Heart right ventricle (tissue), 16 donors: ENCODE measurements at places on chromosomes 12 and 14. TPM values are rescaled to one million over a fixed set of nuclear protein-coding genes. Genes with fewer than 3 reads are reported as not detected.

- H3K27ac ChIP-seq: no peak overlapping the region
- no peaks in the 10 kb centered on the region for H3K4me1 ChIP-seq
- no peaks in the 10 kb centered on the region for H3K36me3 ChIP-seq
- H3K27me3 ChIP-seq: no peaks in the 10 kb centered on the region
Observed at GRCh38 chr12:1272142-1272541, 281.1 kb downstream of the ERC1 start.

GRCh38 chr14:71539650-71540285, 392.5 kb upstream of the RGS6 start:
- peak overlapping the region; percentile 41 for H3K27ac ChIP-seq
- H3K4me3 ChIP-seq: peak overlapping the region; percentile 16
- no peaks in the 10 kb centered on the region for H3K27me3 ChIP-seq
- H3K36me3 ChIP-seq: no peaks in the 10 kb centered on the region

GRCh38 chr12:79546466-79547043, 144.2 kb downstream of the PAWR start:
- H3K27ac ChIP-seq: no peak overlapping the region
- no peak for DNase-seq

DNA sequence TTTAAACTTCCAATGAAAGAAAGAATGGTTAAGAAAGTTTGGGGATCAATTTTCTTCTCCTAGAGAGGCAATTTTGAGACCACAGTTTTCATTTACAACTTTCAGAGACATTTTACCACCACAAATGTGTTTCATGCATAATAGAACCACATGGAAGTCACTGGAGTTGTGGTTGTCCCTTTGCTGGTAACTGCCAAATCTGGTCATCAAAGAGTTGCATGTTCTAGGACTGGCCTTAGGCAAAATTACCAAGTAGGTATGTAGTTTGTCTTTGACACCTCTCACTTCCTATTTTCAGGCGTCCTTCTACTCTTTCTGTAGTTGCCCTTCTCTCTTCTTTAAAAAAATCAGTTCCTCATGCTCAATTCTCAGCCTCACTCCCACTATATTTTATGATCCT, 54.3 kb upstream of the TMX1 start:
- H3K4me3 ChIP-seq: no peak overlapping the region
- H3K27me3 ChIP-seq: no peaks in the 10 kb centered on the region
- no peaks in the 10 kb centered on the region for H3K4me1 ChIP-seq
- no peak for DNase-seq
- no peak overlapping the region for H3K27ac ChIP-seq

DNA sequence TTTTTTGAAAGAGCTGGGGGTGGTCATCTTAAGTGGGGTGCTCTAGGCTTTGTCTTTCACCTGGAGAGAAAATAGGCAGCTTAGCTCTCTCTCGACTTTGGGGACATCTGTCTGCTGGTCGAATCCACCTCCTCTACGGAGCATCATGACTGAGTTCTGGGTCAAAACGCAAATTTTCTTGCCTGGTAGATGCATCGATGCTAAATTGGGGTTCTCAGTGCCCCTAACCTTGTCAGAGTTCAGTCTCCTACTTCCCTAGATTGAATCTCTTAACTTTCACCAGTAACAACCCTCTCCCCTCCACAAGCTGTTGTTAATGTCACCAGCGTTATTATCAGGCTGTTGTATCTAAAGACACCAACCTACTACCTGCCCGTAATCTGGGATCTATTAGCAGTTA, 682 bp downstream of the FLRT2 start:
- no peaks in the 10 kb centered on the region for H3K36me3 ChIP-seq
- H3K4me3 ChIP-seq: peak overlapping the region; percentile 25
- H3K4me1 ChIP-seq: peaks cover 16% of the 10 kb centered on the region
- H3K27me3 ChIP-seq: peaks cover 54% of the 10 kb centered on the region

- H3K36me3 ChIP-seq: no peaks in the 10 kb centered on the region
- H3K4me3 ChIP-seq: no peak overlapping the region
- H3K27ac ChIP-seq: no peak overlapping the region
- DNase-seq: no peak
Observed at GRCh38 chr14:38409071-38409705, 153.3 kb upstream of the CLEC14A start.

GRCh38 chr12:122082621-122083356, 4.2 kb downstream of the MLXIP start:
- no peaks in the 10 kb centered on the region for H3K27me3 ChIP-seq
- peaks cover 57% of the 10 kb centered on the region for H3K4me1 ChIP-seq
- DNase-seq: no peak
- peak overlapping the region; percentile 69 for H3K4me3 ChIP-seq
- H3K36me3 ChIP-seq: peaks cover 22% of the 10 kb centered on the region

DNA sequence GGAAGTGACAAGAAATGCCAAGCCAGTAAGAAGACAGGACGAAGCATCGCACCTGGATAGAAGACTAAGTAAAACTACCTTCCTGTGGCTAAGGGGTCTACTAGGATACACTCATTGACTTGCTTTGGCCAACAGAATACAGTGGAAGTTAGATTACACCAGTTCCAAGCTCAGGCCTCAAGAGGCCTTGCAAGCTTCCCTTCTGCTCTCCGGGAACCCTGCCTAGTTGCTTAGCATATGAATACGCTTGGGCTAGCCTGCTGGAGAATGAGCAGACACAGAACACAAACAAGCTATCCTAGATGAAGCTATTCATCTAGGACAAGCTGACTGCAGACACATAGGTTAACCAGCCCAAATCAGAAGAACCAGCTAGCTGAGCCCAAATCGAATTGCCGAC, 97.0 kb downstream of the DPF3 start:
- no peaks in the 10 kb centered on the region for H3K36me3 ChIP-seq
- no peak overlapping the region for H3K27ac ChIP-seq
- peaks cover 30% of the 10 kb centered on the region for H3K4me1 ChIP-seq
- H3K4me3 ChIP-seq: no peak overlapping the region
- no peaks in the 10 kb centered on the region for H3K27me3 ChIP-seq

DNA sequence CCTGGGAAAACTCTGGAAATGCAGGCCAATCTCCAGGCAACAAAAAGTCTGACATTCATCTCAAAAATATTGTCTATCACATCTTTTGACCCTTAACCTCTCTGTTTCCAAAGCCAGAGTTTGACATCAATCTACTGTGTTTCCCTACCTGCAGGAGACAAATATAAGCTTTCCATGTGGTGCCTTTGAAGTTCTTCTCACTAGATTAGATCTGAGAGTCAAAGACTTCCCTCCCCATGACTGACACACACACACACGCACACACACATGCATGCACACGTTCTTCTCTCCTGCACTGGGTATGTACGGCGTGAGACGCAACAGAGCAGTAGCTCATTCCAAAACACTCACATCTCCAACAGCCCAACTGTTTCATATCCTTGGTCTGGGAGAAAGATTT, 8.1 kb upstream of the ITPR2 start:
- H3K4me3 ChIP-seq: no peak overlapping the region
- H3K27me3 ChIP-seq: no peaks in the 10 kb centered on the region
- H3K4me1 ChIP-seq: peaks cover 8% of the 10 kb centered on the region
- H3K27ac ChIP-seq: no peak overlapping the region

- no peaks in the 10 kb centered on the region for H3K27me3 ChIP-seq
- DNase-seq: peak; percentile 77
- H3K27ac ChIP-seq: peak within 1 kb of the TSS; percentile 62
- H3K36me3 ChIP-seq: no peaks in the 10 kb centered on the region
- peaks cover 13% of the 10 kb centered on the region for H3K4me1 ChIP-seq
- peak within 1 kb of the TSS; percentile 55 for H3K4me3 ChIP-seq
Observed at GRCh38 chr12:6914246-6914946, at the start of gene ENO2. Gene ENO2, plus strand, starts transcription at chr12:6914580. Its CDS starts 1,253 bp downstream, at chr12:6915833.

GRCh38 chr12:84764001-84764400, 148.6 kb downstream of the SLC6A15 start:
- H3K27ac ChIP-seq: no peak overlapping the region
- H3K4me1 ChIP-seq: no peaks in the 10 kb centered on the region
- no peak for DNase-seq
- no peak overlapping the region for H3K4me3 ChIP-seq
- no peaks in the 10 kb centered on the region for H3K27me3 ChIP-seq

- no peak for DNase-seq
- peaks cover 27% of the 10 kb centered on the region for H3K36me3 ChIP-seq
- H3K27ac ChIP-seq: no peak overlapping the region
- no peaks in the 10 kb centered on the region for H3K4me1 ChIP-seq
- no peaks in the 10 kb centered on the region for H3K27me3 ChIP-seq
- no peak overlapping the region for H3K4me3 ChIP-seq
Observed at GRCh38 chr12:42172441-42173210, 28.0 kb upstream of the GXYLT1 start.

DNA sequence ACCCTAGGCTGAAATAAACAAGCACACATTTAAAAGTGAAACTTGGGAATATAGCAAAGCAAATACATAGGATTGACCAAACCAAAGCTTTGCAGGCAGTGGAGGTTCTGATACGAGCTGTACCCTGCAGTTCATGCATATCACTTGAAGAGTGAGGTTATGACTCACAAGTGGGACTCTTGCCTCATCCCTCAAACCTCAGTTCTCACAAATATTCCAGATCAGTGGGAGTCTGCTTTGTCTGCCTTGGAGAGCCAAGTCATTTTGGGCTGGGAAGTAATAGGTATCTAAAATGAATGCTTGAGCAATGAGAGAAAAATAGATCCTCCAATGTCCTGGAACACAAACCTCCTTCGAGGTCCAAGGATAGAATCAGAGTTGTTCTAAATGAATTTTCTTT, 116.4 kb downstream of the LRIG3 start:
- H3K27ac ChIP-seq: no peak overlapping the region
- DNase-seq: no peak
- no peaks in the 10 kb centered on the region for H3K27me3 ChIP-seq
- H3K36me3 ChIP-seq: no peaks in the 10 kb centered on the region
- H3K4me3 ChIP-seq: no peak overlapping the region

GRCh38 chr12:88057994-88058718, 29.0 kb upstream of the C12orf50 start:
- no peaks in the 10 kb centered on the region for H3K27me3 ChIP-seq
- H3K27ac ChIP-seq: peak overlapping the region; percentile 53
- no peaks in the 10 kb centered on the region for H3K4me1 ChIP-seq

DNA sequence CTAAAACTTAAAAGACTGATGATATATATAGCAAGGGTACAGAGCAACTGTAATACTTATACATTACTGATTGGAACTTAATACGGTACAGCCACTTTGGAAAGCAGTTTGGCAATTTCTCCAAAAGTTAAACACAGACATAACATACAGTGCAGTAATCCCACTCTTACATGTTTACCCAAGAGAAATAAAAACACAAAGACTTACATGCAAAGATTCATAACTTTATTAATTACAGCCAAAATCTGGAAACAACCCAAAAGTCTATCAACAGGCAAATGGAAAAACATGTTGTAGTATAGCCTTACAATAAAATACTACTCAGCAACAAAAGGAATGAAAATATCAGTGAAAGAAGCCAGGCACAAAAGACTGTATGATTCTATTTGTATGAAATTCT, 84.6 kb downstream of the GARIN6 start:
- H3K4me3 ChIP-seq: no peak overlapping the region
- H3K4me1 ChIP-seq: no peaks in the 10 kb centered on the region
- H3K36me3 ChIP-seq: no peaks in the 10 kb centered on the region
- H3K27me3 ChIP-seq: no peaks in the 10 kb centered on the region
- DNase-seq: no peak

- H3K4me3 ChIP-seq: no peak overlapping the region
- peaks cover 21% of the 10 kb centered on the region for H3K4me1 ChIP-seq
- no peaks in the 10 kb centered on the region for H3K36me3 ChIP-seq
- H3K27ac ChIP-seq: no peak overlapping the region
Observed at GRCh38 chr14:68584786-68585185, 208.1 kb downstream of the ZFP36L1 start.

GRCh38 chr14:34643361-34643760, 13.4 kb upstream of the SNX6 start:
- H3K4me1 ChIP-seq: no peaks in the 10 kb centered on the region
- no peaks in the 10 kb centered on the region for H3K36me3 ChIP-seq
- no peaks in the 10 kb centered on the region for H3K27me3 ChIP-seq
- DNase-seq: no peak
- H3K27ac ChIP-seq: no peak overlapping the region

GRCh38 chr12:47899466-47899865, 5.3 kb downstream of the VDR start:
- H3K27me3 ChIP-seq: peaks cover 46% of the 10 kb centered on the region
- DNase-seq: no peak
- H3K4me1 ChIP-seq: peaks cover 3% of the 10 kb centered on the region
- H3K36me3 ChIP-seq: no peaks in the 10 kb centered on the region

DNA sequence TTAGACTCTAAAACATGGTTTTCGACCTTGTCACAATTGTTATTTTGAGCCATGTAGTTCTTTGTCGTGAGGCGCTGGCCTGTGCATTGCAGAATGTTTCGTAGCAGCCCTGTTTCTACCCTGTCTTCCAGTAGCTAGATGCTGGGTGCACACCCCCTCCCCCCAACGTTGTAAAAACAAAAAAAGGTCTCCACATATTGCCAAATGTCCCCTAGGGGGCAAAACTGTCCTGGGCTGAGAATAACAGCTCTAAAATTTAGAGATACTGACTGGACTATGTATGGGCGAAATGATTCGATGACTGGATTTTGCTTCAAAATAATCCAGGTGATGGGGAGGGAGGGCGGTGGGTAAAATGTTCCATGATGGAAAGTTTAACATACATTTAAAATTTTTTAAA, 126.1 kb upstream of the FUT8 start:
- H3K27ac ChIP-seq: peak overlapping the region; percentile 63
- H3K27me3 ChIP-seq: no peaks in the 10 kb centered on the region
- H3K4me1 ChIP-seq: peaks cover 14% of the 10 kb centered on the region

- H3K4me3 ChIP-seq: peak overlapping the region; percentile 36
- peaks cover 8% of the 10 kb centered on the region for H3K36me3 ChIP-seq
- H3K27me3 ChIP-seq: no peaks in the 10 kb centered on the region
- H3K27ac ChIP-seq: peak overlapping the region; percentile 62
- peak; percentile 39 for DNase-seq
- H3K4me1 ChIP-seq: peaks cover 52% of the 10 kb centered on the region
Observed at GRCh38 chr12:11812586-11813437, 163.3 kb downstream of the ETV6 start.

DNA sequence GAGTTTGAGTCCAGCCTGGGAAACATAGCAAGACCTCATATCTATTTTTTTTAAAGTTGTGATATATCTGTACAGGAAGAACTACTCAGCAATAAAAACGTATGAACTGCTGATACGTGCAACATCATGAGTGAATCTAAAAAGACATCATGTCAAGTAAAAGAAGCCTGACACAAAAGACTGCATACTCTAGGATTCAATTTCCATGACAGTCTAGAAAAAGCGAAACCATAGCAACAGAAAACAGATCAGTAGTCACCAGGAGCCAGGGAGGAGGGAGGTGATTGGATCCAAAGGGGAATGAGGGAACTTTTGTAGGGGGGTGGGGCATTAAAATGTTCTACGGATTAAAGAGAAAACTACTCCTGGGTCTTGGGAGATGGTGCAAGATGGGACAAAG, 8.7 kb upstream of the RGS6 start:
- no peak overlapping the region for H3K4me3 ChIP-seq
- no peaks in the 10 kb centered on the region for H3K4me1 ChIP-seq
- H3K36me3 ChIP-seq: no peaks in the 10 kb centered on the region
- H3K27ac ChIP-seq: no peak overlapping the region
- no peak for DNase-seq

GRCh38 chr14:93269341-93270068, 62.4 kb downstream of the UBR7 start:
- peaks cover 31% of the 10 kb centered on the region for H3K4me1 ChIP-seq
- H3K27ac ChIP-seq: no peak overlapping the region
- no peak for DNase-seq

GRCh38 chr14:34423445-34423844, 38.6 kb downstream of the SPTSSA start:
- no peaks in the 10 kb centered on the region for H3K27me3 ChIP-seq
- DNase-seq: no peak
- H3K4me3 ChIP-seq: no peak overlapping the region
- no peak overlapping the region for H3K27ac ChIP-seq
- H3K36me3 ChIP-seq: no peaks in the 10 kb centered on the region

NDRG2 gene
- 289 TPM for total RNA-seq

PROX2 gene
- total RNA-seq: not detected

MGP gene
- total RNA-seq: 220 TPM

AICDA gene
- not detected for total RNA-seq

RNASE1 gene
- total RNA-seq: 490 TPM

IL26 gene
- not detected for total RNA-seq

ATG101 gene
- total RNA-seq: 30.4 TPM
